Cardiac fibroblast (primary cell): ENCODE measurements at places on chromosomes 3 and 15.

GRCh38 chr3:111928613-111929012, 50.2 kb upstream of the ABHD10 start:
- no peak for DNase-seq

DNA sequence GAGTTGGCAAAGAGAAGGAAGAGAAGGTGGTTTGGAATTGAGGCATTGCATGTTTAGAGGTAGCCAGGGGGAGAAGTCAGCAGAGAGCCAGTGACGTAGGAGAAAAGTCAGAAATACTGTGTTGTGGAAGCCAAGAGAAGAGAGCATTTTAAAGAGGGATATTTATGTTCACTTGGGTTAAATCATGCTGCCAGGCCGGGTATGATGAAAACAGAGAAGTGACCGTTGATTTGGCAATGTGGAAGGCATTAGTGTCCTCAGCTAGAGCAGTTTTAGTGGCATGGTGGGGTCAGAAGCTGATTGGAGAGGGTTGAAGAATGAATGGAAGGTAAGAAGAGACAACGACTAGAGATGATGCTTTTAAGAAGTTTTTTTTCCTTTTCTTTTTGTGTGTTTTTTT, 24.5 kb downstream of the RASA2 start:
- no peak for DNase-seq

DNA sequence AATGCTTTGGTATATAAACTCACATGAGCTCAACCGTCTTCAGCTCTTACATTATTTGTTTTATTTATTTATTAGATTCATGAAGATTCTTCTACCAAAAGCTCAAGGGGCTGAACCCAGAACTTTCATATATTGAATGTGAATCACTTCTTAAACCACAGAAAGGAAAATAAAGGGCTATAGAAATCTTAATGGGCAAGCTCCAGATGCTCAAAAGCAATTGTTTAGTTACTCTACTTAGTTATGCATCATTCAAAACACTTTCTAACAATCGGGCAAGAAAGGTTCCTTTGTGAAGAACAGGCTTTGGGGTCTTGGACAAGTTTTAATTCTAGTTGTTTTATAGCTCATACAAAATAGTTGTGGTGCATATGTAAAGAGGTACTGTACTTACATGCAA, 380.2 kb downstream of the TIGIT start:
- DNase-seq = no peak

- no peak for DNase-seq
These were observed 89.6 kb upstream of the RAP2B start for GRCh38 chr3:153072382-153072781.

DNA sequence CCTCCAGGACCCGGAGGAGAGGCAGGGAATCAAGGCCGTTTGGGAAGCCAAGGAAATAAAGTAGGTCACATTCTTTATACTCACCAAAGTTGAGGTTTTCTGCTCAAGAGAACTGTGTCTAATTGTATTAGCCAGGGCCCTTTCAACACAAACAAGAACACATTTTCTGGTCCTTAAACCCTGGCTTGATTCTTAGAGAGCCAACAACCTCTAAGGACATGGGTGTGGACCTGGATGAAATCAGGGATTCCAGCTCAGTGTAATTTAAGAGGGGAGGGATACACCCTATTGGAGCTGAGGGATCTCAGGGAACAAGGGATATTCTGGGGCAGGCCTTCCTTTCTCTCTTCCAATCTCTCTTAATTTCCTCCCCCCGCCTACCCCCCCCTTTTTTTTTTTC, 104.8 kb downstream of the COL6A6 start:
- no peak for DNase-seq

- DNase-seq = no peak
These were observed 38.3 kb upstream of the IL12A start for GRCh38 chr3:159950156-159950898.

- DNase-seq = no peak
These were observed 252.7 kb upstream of the ICE2 start for GRCh38 chr15:60731583-60732130.

GRCh38 chr3:137264071-137264820, 306.5 kb downstream of the IL20RB start:
- DNase-seq = no peak

DNA sequence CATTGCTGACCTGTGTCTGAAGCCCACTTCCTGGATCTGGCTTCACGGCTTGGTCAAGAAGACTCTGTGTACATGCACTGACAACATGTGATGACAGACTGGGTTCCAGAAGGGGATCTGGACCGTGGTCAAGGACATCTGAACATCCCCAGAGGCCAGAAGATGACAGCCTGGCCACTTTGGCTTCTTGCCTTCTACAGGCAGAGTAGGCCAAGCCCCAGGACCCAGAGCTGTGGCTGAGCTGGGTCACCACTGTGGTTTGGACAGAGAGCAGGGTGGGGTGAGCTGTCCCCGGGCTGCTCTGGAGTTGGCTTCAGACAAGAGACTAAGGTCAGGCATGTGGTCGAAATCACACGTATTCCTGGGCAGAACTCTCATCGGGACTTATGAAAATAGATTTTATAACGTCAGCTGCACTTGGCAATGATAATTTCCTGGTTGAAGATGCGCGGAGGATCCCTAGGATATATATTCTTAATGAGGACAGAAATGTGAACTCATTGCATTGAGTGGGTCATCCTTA, 114.1 kb upstream of the FRMD4B start:
- peak; percentile 9 for DNase-seq

- DNase-seq = no peak
These were observed 85.1 kb downstream of the STAG1 start for GRCh38 chr3:136667081-136667480.

DNA sequence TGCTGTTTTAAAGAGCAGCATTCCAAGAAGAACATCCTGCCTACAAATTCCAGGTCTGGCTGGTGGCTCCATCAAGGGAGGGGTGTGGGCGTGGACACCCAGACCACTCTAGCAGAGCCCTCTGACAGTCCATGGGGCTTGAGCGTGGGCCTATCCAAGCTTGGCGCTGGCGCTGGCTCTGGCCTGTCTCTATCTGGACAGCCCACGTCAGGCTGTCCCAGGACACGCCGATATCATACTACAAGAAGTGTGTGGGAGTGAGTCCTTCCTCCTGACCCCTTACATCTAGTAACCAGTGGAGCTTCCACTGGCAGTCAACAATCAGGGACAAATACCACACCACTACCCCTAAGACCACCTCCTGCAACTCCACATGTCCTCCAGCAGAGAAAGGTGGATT, 17.1 kb upstream of the DUSP7 start:
- no peak for DNase-seq

- DNase-seq = no peak
These were observed 27.4 kb upstream of the PLXND1 start for GRCh38 chr3:129633751-129634481.

DNA sequence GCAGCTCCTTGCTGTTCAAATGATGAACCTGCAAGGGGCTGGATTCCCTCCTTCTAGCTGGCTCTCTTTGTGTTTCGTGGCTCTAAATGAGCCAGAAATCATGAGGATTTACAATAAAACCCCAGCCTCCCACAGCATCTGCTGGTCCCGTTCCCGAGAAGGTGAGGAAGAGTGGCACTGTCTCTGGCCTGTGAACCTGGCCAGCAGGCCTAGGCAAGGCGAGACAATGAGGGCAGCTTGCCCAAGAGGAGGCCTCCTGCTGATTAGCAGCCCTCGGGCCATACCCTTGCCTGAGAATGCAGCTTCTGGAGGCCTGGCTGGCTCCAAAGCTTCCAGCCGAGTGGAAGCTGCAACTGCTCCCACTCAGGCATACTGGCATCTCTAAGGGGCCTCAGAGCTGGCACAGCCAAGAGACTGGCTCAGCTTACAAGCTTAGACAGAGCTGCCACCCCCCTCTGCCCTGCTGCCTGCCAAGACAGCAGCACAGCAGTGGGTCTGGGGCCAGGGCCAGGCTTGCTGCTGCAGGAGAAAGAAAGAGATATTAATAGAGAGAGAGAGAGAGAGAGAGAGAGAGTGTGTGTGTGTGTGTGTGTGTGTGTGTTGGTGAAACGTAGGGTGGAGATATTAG, 76.5 kb downstream of the HMG20A start:
- peak; percentile 36 for DNase-seq

- no peak for DNase-seq
These were observed 51.1 kb downstream of the MAP2K5 start for GRCh38 chr15:67593562-67593961.

DNA sequence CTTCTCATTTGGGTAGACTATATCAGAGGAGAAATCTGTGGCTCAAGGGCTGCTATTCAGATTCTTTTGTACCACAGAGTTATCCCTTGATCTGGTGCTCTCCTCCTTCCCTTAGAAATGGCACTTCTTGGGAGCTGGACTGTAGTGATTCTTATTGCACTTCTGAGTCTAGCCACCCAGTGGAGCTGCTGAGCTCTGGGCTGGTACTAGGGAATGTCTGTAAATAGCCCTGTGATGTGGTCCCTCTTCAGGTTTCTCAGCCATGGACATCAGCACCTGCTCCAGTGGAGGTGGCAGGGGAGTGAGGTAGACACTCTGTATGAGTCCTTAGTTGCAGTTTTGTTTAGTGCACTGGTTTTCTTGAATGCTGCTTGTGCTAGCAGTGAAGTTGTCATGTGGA, 1292.6 kb downstream of the SI start:
- no peak for DNase-seq

- DNase-seq = no peak
These were observed 45.0 kb downstream of the CLSTN2 start for GRCh38 chr3:139979991-139980390.
